ENCODE measurements at places on chromosomes 5 and 9.

DNA sequence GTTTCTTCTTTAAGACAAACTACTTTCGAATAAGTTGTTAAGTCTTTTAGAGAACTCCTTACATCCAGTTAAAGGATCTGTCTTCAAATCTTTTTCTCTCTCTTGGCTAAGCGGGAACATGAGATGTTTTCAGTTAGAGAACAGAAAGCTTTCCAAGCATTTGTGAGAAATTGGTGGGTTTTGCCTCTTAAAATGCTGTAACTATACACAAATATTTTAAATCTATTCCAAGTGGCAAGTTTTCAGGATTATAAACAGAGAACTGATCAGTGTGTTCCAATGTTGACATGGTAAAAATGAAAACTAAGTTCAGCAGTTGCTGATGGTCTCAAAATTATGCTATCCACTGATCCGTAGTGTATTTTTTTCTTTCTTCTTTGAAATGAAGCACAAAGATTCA is 100.4 kb downstream of the EBF1 start:
- no peak for DNase-seq

DNA sequence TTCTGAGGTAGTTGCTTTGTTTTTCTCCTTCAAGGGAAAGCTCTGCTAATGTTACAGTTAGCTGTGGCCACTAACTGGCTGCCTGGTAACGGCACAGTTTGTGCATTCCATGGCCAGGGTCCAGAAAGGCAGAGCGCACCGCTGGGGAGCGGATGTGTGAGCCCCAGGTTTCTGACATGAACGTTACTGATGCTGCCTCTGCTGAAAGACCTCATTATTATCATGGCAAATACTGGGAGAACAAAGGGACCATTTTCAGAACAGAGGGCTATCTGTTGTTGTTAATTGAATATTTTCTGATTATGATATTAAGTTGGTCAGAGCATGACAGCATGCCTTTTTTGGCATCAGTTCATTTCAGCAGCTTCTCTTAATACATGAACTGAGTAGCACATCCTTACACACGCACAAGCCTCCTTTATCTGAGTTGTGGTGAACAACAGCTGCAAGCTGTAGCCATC is 134.1 kb downstream of the NUDT12 start:
- no peak for DNase-seq

- DNase-seq: no peak
These were observed 934.7 kb downstream of the CDH12 start for GRCh38 chr5:21918451-21918850.

GRCh38 chr5:37738057-37738691 is 101.7 kb downstream of the GDNF start:
- DNase-seq: no peak

- DNase-seq: no peak
These were observed 5.5 kb downstream of the FANCC start for GRCh38 chr9:95311961-95312360.

DNA sequence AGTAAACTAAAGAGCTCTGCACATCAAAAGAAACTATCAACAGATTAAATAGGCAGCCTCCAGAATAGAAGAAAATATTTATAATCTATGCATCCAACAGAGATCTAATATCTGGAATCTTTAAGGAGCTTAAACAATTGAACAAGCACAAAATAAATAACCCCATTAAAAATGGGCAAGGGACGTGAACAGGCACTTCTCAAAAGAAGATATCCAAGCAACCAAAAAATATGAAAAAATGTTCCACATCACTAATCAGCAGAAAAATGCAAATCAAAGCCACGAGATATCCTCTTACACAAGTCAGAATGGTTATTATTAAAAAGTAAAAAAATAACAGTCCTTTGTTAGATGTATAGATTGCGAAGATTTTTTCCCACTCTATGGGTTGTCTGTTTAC is 109.1 kb upstream of the TRPC7 start:
- DNase-seq: no peak

- no peak for DNase-seq
These were observed 230.8 kb downstream of the BNC2 start for GRCh38 chr9:16639644-16640043.

GRCh38 chr5:150670948-150671310 is 9.9 kb downstream of the MYOZ3 start:
- DNase-seq: no peak

DNA sequence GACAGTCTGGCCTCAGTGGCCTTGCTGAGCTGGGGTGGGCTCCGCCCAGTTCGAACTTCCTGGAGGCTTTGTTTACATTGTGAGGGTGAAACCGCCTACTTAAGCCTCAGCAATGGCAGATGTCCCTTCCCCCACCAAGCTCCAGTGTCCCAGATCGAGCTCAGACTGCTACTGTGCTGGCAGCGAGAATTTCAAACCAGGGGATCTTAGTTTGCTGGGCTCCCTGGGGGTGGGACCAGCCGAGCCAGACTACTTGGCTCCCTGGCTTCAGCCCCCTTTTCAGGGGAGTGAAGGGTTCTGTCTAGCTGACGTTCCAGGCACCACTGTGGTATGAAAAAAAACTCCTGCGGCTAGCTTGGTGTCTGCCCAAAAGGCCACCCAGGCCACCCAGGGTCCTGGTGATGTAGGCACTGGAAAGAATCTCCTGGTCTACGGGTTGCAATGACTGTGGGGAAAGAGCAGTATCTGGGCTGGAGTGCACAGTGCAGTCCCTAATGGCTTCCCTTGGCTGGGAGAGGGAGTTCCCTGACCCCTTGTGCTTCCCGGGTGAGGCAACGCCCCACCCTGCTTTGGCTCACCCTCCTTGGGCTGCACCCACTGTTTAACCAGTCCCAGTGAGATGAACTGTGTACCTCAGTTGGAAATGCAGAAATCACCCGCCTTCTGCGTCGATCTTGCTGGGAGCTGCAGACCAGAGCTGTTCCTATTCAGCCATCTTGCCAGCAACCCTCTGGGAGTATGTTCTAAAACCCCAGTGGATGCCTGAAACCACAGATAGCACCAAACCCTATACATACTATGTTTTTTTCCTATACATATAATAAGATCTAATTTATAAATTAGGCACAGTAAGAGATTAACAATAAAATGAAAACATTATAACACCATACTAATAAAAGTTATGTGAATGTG is 95.5 kb downstream of the TMEM161B start:
- DNase-seq: no peak

- DNase-seq: no peak
These were observed 7.9 kb upstream of the NDUFS4 start for GRCh38 chr5:53552561-53552960.

GRCh38 chr5:57360871-57361270 is 121.7 kb downstream of the ACTBL2 start:
- DNase-seq: no peak

GRCh38 chr5:125559296-125559695 is 812.9 kb upstream of the ZNF608 start:
- DNase-seq: no peak

DNA sequence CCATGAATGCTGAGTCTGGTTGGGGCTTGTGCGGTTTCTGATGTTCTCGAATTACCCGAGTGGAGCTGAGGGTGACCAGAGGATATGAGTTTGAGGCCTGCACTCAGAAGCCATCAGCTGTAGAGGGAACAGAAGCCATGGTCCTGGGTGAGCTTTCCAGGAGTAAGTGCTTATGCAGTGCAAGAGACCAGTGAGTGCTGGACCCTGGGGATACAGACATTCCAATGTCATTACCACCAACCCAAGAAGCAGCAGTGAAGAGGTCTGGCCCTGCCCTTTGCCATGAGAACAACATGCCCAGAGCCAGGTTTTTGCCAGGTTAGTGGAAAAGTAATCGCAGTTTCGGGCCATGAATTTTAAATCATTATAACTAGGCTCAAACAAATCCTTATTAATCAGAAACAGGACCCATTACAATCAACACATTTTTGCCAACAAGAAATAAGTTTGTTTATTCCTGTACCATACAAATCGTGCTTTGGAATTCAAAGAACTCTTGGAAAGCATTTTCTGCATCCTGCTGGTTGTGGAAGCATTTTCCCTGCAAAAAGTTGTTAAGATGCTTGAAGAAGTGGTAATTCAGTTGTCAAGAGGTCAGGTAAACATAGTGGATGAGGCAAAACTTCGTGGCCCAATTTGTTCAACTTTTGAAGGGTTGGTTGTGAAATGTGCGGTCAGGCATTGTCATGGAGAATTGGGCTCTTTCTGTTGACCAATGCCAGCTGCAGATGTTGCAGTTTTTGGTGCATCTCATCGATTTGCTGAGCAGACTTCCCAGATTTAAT is 154.6 kb downstream of the SYK start:
- DNase-seq: no peak

GRCh38 chr5:75985077-75985476 is 98.1 kb upstream of the SV2C start:
- DNase-seq: no peak

DNA sequence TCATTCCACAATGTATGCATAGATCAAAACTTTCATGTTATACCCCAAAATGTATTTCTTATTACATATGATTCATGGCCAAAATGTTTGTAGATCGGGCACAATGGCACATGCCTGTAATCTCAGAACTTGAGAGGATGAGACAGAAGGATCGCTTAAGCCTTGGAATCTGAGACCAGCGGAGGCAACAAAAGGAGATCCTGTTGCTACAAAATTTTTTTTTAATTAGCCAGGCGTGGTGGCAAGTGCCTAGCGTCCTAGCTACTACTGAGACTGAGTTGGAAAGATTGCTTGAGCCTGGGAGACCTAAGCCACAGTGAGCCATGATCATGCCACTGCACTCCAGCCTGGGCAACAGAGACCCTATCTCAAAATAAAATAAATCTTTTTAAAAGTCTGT is 89.9 kb downstream of the MAPKAP1 start:
- DNase-seq: no peak

DNA sequence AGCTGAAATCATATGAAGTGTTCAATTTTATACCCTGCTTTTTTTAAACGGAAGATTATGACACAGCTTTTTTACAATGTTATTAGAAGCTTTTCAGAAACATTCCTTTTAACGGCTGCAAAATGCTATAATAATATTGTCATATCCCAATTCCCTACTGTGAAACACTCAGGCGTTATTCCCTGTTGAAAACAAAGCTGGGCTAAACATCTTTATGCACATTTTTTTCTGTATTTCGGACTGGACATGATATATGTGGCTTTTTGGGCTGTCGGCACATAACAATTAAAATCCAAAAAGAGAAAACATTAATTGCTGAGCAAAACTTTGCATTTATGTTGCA is 12.0 kb upstream of the CTSL start:
- no peak for DNase-seq

DNA sequence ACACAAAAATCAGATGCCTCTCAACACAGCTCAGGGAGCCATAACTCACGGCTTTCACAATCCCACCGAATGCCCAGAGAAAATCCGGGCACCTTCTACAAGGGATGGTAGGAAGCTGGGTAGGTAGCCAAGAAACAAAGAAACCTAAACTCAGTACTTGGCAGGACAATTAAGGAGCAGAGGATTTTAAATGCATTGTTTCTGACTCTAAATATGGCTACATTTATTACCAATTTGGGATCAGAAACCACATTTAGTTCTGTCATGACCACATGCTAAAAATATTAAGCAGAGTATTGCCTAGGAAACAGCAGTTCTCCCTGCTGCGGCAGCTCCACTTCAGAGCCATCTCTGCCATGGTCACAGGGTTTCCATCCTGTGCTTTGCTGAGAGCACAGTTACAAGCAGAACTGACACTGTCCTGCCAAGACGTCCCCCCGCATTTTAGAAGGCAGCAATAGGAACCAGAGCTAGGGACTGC is 57.5 kb downstream of the SIL1 start:
- DNase-seq: peak; percentile 45

GRCh38 chr5:172837640-172838039 is 3.6 kb downstream of the ERGIC1 start:
- no peak for DNase-seq

DNA sequence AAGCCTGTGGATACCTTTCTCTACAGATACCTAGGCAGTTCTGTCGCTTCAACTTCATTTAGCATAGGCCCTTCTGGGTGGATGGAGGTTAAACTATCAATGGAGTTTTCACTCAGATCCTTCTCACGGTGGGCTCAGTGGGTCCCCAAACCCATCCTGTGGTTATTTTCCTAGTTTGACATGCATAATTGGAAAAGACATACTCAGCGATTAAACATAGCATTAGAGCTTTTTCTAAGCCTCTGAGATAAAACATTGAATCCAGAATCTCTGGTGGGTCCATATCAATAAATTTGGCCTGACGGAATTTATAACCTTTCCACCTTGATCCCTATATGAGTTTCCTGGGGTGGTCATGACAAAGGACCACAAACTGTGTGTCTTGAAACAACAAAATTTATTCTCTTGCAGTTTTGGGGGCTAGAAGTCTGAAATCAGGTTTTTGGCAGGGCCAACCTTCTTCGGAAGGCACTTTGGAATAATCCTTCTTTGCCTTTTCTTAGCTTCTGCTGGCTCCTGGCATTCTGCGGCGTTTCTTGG is 1.7 kb upstream of the OTULIN start:
- DNase-seq: no peak

DNA sequence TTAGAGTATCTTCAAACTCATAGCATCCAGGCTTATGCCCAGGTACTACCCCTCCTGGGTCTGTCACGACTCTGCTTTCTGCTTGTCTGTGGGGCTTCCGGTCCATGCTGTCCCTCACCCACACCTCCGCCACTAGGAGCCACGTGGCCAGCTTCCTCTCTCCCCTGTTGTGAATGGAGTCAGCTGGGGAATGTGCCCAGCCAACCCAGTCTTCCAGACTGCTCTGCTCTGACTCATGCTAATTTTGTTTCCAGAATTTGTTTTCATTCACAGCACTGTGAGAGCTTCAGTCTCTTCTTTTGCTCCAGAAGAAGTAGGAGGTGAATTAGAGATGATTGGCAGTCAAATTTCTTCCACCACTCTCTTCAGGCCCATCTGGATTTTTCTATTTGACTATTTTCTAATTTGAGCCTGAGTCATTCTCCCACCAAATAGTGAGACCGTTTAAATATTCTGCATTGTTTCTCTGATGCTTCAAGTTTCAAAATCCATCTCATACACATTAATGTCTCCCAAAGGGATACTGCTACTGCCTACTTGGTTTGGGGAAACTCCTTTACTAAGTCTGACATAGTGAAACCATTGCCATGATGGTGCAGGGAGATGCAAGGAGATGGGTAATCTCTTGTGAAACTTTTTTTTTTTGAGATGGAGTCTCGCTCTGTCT is 424.1 kb upstream of the KIF2A start:
- DNase-seq: no peak

- peak; percentile 65 for DNase-seq
These were observed 90.2 kb downstream of the HACD4 start for GRCh38 chr9:20941174-20941690.

DNA sequence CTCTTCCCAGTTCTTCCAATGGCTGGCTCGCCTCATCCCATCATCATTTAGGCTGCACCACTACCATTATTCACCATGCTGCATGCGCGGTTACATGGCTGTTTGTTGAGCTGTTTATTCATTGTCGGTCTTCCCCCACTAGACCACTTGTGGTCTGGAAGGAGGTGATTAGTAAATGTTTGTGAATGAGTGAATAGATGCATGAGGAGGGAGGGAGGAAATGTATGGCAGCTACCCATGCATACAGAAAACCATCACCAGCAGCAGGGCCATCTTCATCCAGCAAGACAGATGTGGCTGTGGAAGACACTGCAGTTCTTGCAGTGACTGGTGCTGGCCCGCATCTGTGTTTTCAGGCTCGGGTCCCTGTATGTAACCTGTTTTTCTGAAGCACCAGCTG is 113.3 kb upstream of the SAP30L start:
- DNase-seq: no peak

All from cerebellum (tissue), 4 donors.